H7 (cell line): ENCODE measurements at places on chromosomes 16 and 17. TPM values are rescaled to one million over a fixed set of nuclear protein-coding genes. Genes with fewer than 3 reads are reported as not detected.

Gene CRYBA1
- not detected in 2 replicates for total RNA-seq

Gene C16orf46
- total RNA-seq, result 0.69 TPM in 1 of 2 replicates, not detected in the other

DNA sequence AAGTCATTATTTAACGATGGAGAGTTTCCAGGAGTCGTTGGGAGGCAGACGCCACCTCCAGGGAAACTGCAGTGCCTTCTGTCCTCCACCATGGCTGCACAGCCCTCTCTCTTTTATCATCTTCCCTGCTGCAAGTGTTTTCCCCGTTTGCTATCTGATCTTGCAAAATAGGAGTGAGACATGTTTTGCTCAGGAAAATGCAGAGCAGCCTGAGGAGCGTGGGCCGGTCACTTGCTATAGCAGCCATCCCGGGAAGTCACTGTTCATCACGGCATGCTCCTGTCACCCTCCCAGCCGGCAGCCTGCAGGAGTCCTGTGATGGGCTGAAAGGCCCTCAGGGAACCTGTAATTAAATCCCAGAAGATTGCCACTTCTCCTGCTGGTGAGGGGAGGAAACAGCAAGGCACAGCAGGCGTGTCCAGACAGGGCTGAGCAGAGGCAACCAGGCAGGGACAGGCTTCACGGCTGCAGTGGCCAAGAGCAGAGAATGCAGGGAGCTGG is 143.1 kb downstream of the GSG1L start:
- peak; percentile 78 for DNase-seq

- no peak for DNase-seq
These were observed 10.0 kb upstream of the NAGLU start for GRCh38 chr17:42526031-42526444.
